Upper lobe of left lung (tissue), 6 donors: ENCODE measurements at places on chromosomes 6 and 20.

- DNase-seq = no peak
These were observed 27.0 kb upstream of the FRMD1 start for GRCh38 chr6:168105813-168106632.

DNA sequence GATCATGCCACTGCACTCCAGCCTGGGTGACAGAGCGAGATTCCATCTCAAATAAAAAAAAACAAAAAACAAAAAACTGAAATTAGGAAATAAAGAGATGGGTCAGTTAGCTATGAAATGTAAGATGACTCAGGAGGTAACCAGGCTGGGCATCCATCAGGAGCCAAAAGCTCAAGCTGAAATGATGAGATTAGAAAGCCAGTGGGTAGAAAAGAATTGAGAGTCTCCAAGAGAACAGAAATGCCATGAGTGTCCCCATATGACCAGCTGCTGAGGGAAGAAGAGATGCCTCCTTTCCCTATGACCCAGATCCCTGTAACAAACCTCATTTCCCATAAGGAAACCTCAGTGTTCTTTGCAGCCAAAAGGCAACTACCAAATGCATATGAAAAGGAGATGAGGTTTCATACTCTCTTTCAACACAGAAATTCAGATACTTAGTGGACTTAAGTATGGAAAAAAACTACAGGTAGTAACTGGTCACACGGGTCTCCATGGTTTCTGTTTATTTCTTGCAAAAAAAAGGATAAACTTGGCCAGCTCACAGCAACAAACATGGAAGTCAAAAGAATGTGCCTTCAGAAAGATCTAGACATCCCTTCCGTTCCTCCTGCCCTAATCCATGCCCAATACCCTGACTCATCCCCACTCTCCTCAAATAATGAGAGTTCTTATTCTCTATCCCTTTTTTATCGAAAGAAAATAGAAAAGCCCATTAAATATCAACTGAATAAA lies 8.1 kb downstream of the ARHGAP18 start:
- no peak for DNase-seq

DNA sequence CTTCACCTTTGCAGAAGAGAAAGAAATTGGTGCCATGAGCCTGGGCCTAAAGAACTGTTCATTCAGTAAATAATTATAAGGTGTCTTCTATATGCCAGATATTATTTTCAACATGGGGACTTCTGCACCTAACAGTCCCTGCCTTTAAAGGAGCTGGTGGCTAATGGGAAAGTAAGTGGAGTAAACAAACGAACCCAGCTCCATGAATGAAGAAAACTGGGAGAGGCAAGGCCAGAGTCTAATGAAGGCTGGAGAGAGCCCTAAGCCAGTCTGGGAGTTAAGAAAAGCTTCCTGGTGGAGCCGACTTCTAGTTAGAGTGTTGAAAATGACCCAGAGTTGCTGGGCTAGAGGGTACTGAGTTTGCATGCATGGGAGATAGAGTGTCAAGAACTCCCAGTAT lies 24.2 kb upstream of the EFHC1 start:
- DNase-seq = no peak

DNA sequence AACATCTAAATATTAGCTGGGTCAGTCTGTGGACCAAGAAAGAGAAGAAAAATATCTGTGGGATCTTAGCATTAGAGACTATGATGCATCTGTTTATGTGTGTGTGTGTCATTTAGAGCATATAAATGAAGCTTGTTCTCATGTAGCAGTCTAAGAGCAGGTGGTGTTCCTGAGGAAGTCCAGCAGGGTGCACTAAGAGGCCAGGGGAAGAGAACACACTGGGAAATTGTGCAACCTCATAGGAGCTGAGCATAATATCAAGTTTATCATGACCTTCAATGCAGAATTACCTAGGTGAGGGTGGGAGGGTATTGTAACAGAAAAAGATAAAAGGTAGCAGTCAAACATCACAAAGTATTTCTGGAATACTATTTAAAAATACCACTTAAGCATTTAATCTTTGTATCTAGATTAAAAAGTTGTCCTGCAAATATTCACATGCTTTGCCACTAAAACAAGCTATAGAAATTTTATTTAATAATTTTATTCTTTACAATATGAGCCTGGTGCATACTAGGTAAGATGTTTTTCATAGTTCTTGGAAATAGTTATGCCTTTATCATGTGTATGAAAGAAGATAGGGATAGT lies 80.5 kb downstream of the SMPDL3A start:
- DNase-seq = no peak

GRCh38 chr20:62822788-62823651 lies 6.2 kb downstream of the COL9A3 start:
- peak; percentile 39 for DNase-seq

DNA sequence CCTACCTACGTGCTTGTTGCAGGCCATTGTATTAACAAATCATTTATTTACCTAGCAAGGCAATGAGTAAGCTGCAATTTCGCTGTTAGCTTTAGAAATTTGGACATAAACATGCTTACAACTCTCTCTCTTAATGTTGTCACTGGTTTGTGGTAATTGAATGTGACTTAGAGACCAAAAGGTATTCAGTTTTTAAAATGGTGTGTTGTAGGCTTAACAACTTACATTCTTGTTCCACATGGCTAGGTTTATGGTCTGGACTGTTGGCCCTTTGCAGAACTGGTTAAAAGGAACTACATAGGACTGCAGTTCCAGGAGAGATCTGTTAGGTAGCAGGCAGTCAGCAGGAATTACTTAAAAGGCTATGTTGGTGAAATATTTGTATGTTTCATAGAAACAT lies 10.3 kb upstream of the CTAGE9 start:
- no peak for DNase-seq

DNA sequence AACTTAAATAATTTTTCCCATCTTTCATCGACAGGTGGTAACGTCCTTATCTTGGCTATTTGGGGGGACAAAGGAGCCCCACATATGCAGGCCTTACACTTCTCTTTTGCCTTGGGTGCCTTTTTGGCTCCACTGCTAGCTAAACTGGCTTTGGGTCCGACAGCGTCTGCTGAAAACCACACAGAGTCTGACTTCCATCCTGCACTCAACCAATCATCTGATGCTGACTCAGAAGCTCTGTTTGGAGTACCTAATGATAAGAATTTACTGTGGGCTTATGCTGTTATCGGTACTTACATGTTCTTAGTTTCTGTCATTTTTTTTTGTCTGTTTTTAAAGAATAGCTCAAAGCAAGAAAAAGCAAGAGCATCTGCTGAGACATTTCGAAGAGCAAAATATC lies 178.5 kb downstream of the SLC16A10 start:
- DNase-seq = no peak

GRCh38 chr6:17042422-17043147 lies 59.3 kb upstream of the STMND1 start:
- peak; percentile 71 for DNase-seq

DNA sequence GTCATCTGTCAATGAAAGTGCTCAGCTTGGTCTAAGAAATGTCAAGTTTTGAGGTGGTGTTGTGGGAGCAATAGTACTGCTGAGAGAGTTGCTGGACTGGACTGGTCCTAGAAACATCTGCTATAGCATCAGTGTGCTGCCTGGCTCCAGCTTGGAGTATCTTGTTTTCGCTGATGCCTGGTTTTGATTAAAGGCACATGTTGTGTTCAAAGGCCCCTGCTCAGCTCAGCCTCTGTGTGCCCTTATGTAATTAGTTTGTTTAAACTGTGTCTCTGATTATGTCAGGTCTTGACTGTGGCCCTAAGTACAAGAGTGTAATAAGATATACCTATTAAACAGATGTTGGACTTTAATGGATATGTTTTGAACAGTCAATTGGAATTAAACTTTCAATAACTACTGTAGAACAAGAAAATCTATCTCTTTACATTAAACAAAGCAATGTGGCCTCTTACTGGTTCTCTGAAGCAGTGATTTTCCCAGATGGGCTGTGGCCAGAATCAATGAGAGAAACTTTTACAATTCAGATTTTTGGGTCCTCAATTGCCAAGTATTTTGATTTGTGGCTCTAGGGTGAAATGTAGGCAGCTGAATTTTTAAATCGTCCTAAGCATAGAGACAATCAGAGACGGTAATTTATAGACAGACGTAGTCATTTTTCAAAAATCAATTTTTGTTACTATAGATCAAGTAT lies 668.2 kb downstream of the DHX35 start:
- no peak for DNase-seq

GRCh38 chr6:87473419-87473903 lies 687 bp downstream of the SLC35A1 start:
- no peak for DNase-seq

- no peak for DNase-seq
These were observed 38.7 kb downstream of the CNKSR3 start for GRCh38 chr6:154471609-154472362.

DNA sequence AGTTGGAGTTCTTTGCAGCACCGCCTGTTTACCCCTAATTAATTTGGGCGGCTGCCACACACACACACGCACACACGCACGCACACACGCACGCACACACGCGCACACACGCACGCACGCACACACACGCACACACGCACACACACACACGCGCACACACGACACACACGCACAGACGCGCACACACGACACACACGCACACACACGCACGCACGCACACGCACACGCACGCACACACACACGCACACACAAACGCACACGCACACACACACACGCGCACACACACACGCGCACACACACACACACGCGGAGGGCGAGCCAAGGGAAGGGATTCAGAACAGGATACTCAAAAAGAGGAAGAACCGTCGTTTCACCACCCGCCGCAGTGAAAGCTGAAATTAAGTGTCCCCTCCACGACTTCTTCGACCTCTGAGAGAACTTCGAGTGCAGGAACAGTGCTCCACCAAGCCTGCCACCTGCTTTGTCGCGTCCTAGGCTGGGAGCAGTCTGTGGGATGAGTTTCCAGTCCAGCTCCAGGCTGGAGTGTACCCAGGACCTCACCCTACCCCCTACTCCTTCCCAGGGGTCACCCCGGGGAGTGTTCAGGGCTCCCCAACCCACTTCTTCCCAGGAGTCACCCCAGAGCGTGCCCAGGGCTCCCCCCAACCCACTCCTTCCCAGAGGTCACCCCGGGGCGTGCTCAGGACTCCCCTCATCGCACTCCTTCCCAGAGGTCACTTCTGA lies 1.1 kb downstream of the RNASET2 start:
- peak; percentile 75 for DNase-seq
